GM12892 (cell line): ENCODE measurements at places on chromosomes 2 and 18.

DNA sequence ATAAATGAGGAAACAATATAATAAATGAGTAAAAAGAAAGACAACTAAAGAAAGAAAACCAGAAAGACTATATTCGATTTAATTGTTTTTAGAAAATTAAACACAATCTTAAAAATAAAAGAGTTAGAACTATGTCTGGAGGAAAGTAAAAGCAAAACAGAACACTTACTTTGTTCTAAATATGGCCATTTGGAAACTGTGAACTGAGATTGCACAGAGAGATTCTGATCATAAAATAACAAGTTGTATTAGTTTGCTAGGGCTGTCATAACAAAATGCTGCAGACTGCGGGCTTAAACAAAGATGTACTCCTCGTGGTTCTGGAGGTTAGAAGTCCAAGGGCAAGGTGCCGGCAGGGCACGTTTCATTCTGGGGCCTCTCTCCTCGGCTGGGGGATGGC is 128.1 kb upstream of the AQP4 start:
- no peak for DNase-seq

GRCh38 chr18:26317398-26317797 is 91.2 kb downstream of the TAF4B start:
- DNase-seq = no peak

DNA sequence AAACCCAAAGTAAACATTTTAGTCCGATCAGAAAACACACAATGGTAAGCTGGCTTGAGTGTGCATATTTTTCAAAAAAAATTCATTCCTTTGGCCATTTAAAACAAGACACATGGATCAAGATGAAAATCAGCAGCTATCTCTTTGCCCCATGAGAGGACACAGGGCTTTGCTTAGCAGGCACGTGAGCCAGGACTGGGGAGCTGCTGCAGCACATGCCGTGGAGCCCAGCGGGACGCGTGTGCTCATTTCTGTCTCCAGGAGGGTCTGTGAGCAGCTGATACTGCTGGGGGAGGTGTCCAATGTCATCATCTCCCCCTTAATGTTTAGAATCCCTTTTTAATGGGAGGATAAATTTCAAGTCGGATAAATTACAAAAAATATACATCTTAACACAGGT is 49.8 kb upstream of the CNGA3 start:
- no peak for DNase-seq

DNA sequence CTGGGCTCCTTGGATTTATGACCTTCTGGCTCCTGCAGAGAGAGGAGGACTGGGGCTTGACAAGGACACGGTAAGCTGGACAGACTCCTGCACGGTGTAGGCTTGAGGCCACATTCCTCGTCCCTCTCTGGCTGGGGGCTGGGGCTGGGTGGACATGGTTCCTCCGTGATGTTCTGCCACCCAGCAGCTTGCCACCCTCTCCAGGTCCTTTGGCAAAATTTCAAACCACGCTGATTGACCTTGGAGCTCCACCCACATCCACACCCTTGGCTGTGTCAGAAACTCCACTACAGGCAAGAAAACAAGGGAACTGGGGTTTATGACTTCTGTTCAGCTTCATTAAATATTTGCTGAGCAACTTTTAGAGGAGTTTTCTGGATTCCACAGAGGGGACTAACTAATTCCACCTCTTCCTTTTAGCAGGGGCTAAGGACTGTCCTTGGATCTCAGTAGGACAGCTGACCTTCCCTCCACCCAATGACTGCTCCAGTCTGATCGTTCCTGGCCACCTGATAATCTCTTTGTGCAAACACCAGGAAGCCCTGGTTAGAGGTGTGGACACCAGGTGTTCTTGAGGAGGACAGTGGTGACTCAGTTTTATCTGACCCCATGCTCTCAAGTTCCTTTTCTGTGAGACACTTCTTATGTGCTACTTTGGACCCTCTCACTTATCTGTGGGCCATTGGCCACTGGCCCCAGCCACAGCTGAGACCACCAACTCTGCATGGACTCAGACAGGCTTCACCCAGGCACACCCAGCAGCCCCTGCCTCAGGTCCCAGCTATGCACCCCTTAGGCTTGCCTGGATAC is 29.3 kb downstream of the GPR55 start:
- DNase-seq = no peak

DNA sequence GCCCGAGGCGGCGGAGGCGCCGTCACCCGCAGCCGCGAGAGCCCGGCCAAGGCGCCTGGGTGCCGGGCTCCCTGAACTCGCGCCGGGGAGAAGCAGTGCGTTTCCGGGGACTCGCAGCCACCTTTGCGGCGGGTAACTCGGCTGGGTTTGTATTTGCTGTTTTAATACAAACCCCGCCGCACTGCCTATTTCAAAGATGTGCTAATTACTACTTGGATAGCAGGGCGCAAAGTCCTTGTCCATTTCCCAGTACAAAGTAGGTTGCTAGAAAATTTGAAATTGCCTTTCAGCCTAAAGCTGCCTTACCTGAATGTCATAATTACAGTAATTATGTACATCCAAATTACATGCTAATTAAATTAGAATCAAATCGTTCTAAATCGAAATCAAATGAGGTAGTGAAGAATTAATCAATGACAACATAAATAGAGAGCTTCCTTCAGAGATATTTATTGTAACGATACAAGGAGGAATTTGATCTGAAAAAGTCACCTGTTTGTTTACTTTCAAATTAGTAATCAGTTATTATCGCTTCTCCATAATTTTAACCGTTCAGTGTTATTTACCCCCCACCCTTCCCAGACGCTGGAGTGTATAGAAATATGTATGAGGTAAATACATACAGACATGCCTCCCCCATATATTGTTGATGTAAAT is 8.1 kb downstream of the SP9 start:
- no peak for DNase-seq
